Activated CD4-positive, alpha-beta T cell treated with anti-CD3 and anti-CD28 coated beads, Interleukin-2, Interleukin-6, amounts not matched to agents 100 ng/mL and 50 ng/mL, durations not matched to agents 16 hours and 8 hours (primary cell): ENCODE measurements at places on chromosomes 7 and 10.

DNA sequence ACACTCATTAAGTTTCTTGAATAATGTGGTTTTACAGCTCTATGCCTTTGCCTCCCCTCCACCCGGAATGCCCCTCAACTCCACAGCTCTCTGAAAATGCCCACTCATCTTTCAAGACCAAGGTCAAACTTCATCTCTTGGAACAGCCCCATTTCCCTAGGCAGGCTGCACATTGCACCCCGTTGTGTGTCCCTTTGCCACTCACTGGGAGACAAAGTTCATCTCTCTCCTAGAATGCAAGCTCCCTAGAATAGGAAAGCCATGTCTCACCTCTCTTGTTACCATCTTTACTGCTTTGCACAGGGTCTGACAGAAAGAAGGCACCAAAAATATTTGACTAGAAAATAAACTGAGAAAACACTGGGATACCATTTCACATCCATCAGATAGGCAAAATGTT, 33.3 kb downstream of the UBE2H start:
- no peak for DNase-seq

GRCh38 chr7:129875745-129876411, 76.9 kb downstream of the UBE2H start:
- DNase-seq = no peak

DNA sequence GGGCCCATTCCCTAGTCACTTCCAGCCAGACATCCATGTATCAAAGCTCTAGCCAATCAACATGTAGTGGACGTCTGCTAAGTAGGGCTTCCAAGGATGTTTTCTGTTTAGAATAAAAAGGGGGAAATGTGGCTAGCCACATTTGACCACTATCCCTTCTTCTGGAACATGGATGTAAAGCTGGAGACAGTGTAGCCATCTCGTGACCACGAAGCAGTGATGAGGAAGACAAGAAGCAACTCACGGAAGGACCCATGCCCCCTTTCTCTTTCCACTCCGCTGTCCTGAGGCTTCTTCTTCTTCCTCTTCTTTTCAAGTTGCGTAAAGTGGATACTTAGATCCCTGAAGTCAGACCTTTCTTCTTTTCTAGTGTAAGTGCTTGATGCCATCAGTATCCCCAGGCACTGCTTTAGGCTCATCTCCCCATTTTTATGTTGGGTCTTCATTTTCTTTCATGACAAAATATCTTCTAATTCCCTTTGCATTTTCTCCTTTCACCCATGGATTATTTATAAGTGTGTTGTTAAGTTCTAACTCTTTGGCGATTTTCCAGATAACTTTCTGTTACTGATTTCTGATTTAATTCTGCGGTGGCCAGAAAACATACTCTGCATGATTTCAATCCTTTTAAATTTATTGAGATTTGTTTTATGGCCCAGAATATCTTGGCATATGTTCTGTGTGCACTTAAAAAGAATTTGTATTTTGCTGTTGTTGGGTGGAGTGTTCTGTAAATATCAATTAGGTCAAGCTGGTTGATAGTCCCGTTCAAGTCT, 594.5 kb downstream of the SDK1 start:
- no peak for DNase-seq

DNA sequence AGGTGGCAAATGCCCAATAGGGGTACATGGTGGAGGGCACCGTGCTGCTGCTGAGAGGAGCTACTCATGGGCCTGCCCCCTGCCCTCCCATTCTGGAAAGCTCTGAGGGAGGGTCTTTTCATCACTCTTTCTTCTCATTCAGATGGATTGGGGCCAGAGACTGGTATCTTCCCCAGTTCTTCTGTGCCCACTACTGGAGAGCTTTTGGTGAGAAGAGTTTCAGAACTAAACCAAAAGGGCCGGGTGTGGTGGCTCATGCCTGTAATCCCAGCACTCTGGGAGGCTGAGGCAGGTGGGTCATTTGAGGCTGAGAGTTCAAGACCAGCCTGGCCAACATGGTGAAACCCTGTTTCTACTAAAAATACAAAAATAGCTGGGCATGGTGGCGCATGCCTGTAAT, 12.5 kb downstream of the ADRA2A start:
- no peak for DNase-seq

GRCh38 chr7:54743580-54743979, 15.4 kb downstream of the SEC61G start:
- DNase-seq = peak; percentile 24

GRCh38 chr10:105952153-105952552, 1212.4 kb downstream of the SORCS1 start:
- no peak for DNase-seq

GRCh38 chr10:131849591-131850382, 51.0 kb upstream of the PPP2R2D start:
- DNase-seq = no peak

GRCh38 chr10:122292376-122292775, 21.3 kb downstream of the BTBD16 start:
- no peak for DNase-seq

GRCh38 chr10:130233035-130233360, 96.8 kb downstream of the GLRX3 start:
- no peak for DNase-seq

GRCh38 chr7:132738254-132738653, 162.0 kb upstream of the PLXNA4 start:
- DNase-seq = no peak

- DNase-seq = no peak
Measured at GRCh38 chr7:81280531-81280930, 361.7 kb upstream of the SEMA3C start.

- DNase-seq = no peak
Measured at GRCh38 chr7:117830422-117830954, 42.8 kb downstream of the CTTNBP2 start.

- peak; percentile 55 for DNase-seq
Measured at GRCh38 chr7:75727881-75728593, 10.7 kb downstream of the HIP1 start.

- no peak for DNase-seq
Measured at GRCh38 chr10:114079421-114079820, 35.8 kb downstream of the ADRB1 start.

GRCh38 chr7:155984028-155984580, 171.8 kb upstream of the SHH start:
- DNase-seq = no peak

DNA sequence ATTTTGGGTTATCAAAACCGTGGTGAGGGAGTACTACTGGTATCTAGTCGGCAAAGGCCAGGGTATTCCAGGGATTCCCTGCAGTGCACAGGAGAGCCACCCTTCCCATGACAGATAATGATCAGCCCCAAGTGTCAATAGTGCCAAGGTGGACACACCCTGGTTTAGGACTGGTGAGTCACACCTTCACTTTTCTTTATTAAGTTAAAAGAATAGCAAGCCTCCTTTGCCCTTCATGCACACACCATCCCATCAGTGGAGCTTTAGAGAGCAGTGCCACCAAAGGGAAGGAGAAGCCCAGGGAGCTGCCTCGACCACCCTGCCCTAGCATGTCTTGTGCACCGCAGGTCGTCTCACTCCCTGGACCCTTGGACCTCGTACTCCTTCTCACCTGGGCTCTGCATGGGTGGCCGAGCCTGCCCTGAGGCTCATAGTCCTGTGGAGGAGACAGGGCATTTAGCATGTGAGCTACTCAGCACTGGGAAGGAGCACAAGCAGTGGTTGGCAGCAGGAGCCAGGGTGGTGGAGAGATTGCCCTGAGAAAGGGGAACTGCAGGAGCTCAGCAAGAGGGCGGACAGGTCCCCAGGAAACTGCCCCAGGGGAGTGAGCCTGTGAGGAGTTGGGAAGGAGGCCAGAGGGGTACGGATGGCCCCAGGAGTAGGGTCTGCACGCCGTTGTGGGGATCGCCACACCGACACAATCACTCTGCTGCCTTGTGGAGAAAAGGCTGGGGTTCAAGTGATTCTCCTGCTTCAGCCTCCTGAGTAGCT, 17.4 kb downstream of the UBE2D4 start:
- no peak for DNase-seq

GRCh38 chr7:85234730-85235129, 47.9 kb upstream of the SEMA3D start:
- DNase-seq = no peak

- no peak for DNase-seq
Measured at GRCh38 chr10:113000876-113001598, 51.0 kb downstream of the TCF7L2 start.

DNA sequence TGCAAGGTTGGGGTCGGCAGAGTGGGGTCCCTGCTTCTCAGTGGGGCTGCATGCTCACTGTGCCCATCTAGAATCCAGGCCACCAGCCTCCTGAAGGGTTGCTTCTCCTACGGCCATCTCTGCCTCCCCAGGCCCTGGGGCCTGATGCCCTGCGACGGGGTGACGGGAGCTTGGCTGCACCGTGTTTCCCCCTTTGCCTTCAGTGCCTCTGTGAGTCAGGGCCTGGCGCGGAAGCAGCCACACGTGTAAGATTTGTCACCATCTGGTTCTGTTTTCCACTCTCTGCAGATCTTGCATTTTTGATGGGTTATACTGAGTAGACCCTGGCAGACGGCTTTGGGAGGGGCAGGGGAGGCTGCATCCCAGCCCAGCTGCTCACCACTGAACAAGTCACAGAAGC, 7.2 kb downstream of the ADAMTS14 start:
- no peak for DNase-seq

GRCh38 chr7:80859272-80859970, 59.4 kb downstream of the SEMA3C start:
- no peak for DNase-seq

DNA sequence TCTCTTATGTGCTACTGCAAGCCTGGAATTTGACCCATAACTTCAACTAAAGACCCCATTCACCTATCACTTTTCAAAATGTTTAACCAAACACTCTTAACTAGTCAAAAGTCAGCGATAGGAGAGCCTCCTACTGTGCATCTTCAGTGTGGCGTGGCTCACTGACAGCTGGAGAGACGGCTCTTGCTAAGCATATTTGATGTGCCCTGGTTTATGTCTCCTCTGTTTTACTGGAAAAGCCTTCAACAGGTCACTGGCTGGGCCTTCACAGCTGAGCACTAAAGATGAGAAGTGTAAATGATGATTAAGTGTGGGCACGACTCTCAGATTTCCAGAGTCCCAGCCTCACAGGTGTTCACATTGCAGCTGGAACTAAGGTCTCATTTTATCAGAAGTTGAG, 472.1 kb downstream of the SEMA3D start:
- no peak for DNase-seq

- DNase-seq = no peak
Measured at GRCh38 chr10:102418622-102419268, at the start of gene PSD. PSD (minus strand) TSS chr10:102418785; CDS start chr10:102417038, 1,747 bp downstream.

- no peak for DNase-seq
Measured at GRCh38 chr7:96949766-96950165, 55.6 kb upstream of the DLX6 start.

DNA sequence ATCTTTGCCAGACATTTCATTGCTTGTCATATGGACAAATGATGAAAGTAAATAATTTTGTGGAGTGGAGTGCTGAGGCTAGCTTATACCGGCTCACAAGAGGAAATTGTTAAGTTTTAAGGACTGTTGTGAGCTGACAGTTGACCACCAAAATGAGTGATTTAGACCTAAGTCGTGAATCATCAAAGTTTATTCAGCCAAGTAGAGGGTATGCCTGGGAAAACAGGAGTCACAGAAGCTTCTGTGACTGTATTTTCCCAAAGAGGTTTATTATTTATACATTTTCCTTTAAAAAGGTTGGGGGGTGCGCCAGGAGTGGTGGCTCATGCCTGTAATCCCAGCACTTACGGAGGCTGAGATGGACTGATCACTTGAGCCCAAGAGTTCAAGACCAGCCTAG, 21.8 kb downstream of the MRPS24 start:
- no peak for DNase-seq

- no peak for DNase-seq
Measured at GRCh38 chr7:79376299-79377025, 77.0 kb downstream of the MAGI2 start.

DNA sequence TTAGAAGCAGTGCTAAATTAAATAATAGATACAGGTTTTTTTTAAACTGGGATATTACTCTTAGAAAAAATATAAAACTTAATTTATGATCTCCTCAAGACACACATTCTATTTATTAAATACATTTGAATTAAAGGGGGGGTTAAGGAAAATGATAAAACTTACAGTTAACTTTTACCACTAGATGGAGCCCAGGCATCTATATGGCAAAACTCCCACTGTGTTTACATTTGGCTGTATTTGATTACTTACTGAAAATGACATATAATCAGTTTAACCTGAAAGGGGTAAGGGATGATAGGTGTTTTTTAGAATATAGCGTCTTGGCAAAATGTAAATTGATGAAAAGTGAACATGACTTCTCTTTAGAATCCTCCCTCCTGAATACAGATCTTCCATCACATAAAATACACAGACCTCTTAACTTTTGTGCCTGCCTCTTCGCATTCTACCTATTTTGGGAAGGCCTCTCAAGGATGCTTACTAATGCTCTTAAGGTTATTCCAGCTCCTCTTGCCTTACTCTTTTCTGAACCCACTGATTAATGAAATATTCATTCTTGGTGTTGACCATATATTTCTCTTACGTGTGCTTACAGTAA, 235.7 kb downstream of the AGMO start:
- peak; percentile 6 for DNase-seq
